ENCODE measurements at places on chromosomes 5 and 9.

GRCh38 chr5:131693894-131694293, 58.9 kb upstream of the RAPGEF6 start:
- no peak for DNase-seq

GRCh38 chr9:68896486-68896885, 117.4 kb downstream of the PRKACG start:
- DNase-seq = no peak

DNA sequence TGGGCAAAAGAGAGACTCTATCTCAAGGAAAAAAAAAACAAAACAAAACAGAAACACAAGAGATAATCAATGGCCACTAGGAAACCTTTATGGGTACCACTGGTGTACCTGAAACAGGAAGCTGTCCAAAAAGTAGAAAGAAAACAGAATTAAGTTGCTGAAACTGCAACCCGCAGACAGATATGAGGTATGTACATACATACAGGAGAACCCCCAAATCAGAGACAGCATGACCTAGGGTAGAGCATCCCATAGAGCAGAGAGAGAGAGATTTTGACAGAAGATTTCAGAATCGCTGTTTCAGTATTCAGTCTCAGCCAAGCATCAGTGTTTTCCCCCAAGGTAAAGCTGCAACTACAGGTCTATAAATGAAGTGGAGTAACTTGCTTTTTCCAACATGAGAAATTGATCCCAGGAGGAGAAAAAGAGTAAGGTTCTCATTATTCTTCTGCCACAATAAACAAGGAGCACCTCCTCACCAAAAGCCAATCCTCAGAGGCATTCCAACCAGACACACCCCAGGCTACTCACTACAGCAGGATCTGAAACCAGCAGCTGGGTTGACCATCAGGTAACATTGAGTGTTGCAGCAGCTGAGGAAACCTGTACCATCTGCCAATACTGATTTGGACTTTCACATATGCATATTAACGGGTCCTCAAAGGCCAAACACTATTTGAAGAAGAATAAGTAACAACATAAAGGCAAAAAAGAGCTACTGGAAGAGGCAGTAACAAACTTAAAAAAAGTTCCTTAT, 630.0 kb downstream of the TAF11L14 start:
- DNase-seq = no peak

DNA sequence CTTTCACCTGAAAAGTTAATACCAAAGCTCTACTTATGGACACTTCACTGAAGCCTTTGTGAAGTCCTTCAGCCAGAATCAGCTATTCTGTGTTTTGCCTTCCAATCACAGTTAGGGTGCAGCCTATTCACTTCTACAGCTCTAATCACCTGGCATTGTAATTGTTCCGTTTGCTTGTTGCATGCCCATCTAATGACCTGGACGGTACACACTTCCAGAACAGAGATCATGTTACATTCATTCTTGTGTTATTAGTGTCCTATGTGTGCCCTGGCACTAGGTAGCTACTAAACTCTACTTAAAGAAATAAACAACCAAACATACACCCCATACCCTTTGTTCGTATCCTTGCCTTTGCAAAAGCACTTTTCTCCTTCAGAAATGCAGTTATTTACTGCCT, 1162.9 kb upstream of the WWC1 start:
- no peak for DNase-seq

GRCh38 chr9:91164724-91165520, 196.8 kb downstream of the AUH start:
- DNase-seq = no peak

GRCh38 chr9:111258875-111259271, 71.2 kb downstream of the OR2K2 start:
- DNase-seq = no peak

All from midbrain (tissue), 1 donor.